ENCODE measurements at places on chromosomes 2 and 18.

GRCh38 chr2:46847185-46847710 lies 68.4 kb downstream of the MCFD2 start:
- DNase-seq: no peak

DNA sequence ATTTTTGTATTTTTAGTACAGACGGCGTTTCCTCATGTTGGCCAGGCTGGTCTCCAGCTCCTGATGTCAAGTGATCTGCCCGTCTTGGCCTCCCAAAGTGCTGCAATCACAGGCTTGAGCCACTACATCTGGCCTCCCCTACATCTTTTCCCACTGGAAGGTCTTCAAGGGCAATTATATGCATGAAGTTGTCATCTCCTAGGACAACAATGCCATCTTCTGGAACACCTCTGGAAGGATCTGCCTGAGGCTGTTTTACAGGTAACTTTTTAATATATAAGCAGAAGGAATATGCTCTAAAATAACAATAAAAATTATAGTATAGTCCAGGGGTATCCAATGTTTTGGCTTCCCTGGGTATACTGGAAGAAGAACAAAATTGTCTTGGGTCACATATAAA lies 321.4 kb downstream of the AFF3 start:
- DNase-seq: no peak

- DNase-seq: no peak
Observed at GRCh38 chr2:27967076-27967475, 76.5 kb downstream of the BABAM2 start.

- DNase-seq: peak; percentile 58
Observed at GRCh38 chr18:36075862-36076587, 8.7 kb upstream of the RPRD1A start.

DNA sequence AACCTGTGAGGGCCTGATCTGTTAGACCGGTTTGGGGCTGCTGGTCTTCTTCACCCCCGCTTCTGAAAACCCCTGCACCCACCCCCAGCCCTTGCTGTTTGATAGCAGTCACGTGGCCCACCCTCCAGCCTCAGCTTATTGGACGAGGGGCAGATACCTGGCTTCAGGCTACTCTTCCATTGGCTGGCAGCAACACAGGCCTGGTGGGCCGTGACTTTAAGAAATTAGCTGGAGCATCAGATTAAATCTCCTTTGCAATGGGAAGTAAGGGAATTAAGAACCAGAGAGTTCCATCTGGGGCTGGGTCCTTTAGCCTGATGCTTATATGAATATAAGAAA lies 107.3 kb downstream of the KLHL29 start:
- no peak for DNase-seq

- no peak for DNase-seq
Observed at GRCh38 chr18:77111951-77112746, 20.4 kb downstream of the MBP start.

DNA sequence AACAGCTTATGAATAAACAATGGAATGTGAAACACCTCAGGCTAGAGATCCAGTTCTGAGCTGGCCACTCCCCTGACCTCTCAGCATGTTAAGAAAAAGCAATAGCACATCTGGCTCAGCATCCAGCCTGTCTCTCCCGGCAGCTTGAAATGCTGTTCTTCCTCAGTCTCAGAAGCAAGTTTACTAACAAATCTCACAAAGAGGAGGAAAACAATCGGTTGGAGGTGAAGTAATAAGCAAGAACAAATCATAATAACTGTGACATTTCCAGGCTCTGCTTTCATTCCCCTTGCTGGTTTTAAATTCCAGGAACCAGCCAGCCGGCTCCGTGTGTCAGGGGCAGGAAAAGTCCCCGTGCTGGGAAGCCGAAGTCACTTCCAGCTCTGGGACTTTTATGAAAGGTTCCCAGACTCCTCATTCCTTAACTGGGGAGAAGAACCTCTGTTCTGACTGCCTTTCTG lies 133.9 kb upstream of the ARL4C start:
- DNase-seq: no peak
